ENCODE measurements at places on chromosomes 16 and 17.

GRCh38 chr17:39212841-39213480 is 12.8 kb downstream of the STAC2 start:
- no peak for DNase-seq

DNA sequence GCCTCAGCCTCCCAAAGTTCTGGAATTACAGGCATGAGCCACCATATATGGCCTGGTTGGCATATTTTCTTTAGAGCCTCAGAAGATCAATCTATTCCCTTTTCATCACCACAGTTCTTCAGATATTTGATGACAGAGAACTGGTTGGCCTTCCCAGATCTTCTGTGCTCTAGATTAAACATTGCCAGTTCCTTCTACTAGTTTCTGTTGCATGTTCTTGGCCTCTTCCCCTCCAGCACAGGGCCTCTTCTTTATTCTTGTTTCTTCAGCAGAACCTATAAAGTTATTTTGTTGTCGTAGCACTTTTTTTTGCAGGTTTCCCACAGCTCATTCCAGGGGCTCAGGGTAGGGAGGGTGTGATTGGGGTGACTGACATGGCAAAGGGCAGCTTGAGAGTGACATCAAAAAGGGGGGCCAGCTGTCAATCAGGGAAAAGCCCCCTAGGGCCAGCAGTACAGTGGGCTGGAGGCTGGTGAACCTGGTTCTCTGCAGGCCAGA is 9.3 kb downstream of the CHD9 start:
- peak; percentile 40 for DNase-seq

GRCh38 chr16:11089504-11090124 is 145.2 kb downstream of the CLEC16A start:
- no peak for DNase-seq

- no peak for DNase-seq
Measured at GRCh38 chr17:78010759-78011158, 52.3 kb downstream of the TNRC6C start.

DNA sequence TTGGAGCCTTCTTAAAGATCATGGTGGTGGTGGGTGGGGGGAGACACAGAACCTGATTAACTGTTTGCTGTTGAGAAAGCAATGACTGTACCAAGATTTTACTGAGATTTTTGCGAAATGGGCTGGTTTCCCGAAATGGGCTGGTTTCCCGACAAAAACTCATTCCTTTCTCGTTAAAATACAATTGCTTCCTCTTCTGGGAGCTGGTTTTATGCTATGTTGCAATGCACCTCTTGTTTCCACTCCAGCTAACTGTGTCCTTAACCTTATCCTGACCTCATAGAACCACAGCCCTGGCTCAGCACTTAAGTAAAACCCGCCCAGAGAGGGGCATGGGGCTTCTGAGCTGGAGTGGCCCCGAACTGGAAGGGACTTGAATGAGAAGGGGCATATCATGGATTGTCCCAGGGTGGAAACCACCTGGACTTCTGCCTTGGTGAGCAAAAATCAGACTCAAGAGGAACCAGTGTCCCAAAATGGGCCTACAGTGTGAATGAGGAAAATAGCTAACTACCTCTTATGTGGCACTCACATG is 20.9 kb downstream of the FAM20A start:
- DNase-seq, result no peak

DNA sequence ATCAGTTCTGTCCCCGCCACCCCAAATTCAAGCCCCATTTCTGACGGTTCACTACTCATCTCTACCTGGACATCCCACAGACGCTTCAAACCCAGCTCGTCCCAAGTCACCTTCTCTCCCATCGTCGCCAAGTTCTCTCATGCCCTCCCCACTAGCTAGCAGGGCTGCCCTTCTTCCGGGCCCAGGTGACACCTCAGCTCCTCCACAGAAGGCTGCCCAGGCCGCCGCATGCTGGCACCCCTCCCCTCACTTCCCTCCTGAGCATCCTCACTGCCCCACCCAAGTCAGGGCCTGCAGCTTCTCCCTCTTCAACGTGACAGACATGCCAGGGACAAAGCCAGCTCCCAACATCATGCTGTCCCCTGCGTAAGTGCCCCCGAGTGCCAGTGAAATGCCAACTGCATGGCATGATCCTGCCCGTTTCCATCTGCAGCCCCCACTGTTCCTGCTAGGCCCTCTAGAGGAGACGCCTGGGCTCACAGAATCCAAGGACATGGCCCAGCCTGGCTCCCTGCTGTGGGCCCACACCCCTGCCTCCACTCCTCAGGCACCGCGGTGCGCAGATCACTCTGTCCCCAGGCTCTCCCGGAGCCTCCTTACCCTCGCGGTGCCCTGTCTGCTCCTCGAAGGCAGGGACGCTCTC is 5.9 kb downstream of the CYB561 start:
- no peak for DNase-seq

- DNase-seq, result no peak
Measured at GRCh38 chr17:9647014-9647413, 1.7 kb downstream of the USP43 start.

GRCh38 chr16:24336491-24336890 is 80.4 kb downstream of the CACNG3 start:
- DNase-seq, result no peak

GRCh38 chr16:70250748-70251628 is 752 bp downstream of the EXOSC6 start:
- DNase-seq, result peak; percentile 70

- peak; percentile 70 for DNase-seq
Measured at GRCh38 chr17:61002316-61002736, 324.7 kb downstream of the BCAS3 start.

DNA sequence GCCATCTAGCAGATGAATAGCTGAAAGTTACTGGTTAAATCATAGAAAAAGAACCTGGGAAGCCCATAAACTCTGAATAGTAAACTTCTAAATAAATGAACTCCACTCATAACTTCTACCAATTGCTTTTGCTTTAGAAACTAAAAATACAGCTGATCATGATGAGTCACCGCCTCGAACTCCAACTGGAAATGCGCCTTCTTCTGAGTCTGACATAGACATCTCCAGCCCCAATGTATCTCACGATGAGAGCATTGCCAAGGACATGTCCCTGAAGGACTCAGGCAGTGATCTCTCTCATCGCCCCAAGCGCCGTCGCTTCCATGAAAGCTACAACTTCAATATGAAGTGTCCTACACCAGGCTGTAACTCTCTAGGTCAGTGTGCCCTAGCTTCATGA is 9.7 kb downstream of the KAT7 start:
- DNase-seq, result no peak

DNA sequence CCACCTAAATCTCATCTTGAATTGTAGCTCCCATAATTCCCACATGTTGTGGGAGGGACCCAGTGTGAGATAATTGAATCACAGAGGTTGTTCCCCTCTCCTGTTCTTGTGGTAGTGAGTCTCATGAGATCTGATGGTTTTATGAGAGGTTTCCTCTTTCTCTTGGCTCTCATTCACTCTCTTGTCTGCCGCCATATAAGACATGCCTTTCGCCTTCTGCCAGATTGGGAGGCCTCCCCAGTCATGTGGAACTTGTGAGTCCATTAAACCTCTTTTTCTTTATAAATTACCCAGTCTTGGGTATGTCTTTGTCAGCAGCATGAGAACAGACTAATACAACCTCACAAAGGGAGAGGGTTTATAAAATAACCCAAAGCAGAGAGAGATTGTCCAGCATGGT is 367.4 kb downstream of the SNX29 start:
- DNase-seq, result no peak

DNA sequence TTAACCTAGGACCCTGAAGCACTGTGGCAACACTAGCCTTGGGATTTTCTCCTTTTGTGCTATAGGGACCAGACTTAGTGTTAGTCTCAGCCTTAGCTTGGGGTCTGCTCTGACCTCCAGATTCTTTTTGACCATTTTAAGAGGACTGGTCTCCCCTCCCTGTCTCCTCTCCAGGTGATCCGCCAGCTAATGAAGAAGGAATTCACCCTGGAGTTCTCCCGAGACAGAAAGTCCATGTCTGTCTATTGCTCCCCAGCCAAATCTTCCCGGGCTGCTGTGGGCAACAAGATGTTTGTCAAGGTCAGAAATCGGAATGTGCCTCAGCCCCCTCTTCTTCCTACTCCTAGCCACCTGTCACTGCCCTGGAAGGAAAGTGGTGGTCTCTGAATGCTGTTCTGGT is 19.5 kb downstream of the ATP2A1 start:
- DNase-seq, result no peak

GRCh38 chr17:36978810-36979564 is 30.2 kb downstream of the AATF start:
- DNase-seq, result peak; percentile 52

DNA sequence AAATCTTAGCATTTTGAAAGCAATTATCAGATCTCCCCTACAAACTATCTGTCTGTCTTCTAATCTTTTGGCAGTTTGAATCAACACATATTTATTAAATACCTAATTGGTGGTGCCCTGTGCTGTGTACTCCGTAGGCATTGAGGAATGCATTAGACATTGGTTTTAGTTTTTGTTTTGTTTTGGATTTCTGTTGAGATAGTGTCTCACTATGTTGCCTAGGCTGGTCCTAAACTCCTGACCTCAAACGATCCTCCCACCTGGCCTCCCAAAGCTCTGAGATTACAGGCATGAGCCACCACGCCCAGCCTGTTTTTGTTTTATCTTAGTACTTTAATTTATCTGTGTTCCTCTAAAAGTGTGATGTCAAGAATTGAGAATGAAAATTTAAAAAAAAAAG is 124.8 kb upstream of the RBL2 start:
- no peak for DNase-seq

GRCh38 chr16:85502357-85502756 is 110.8 kb upstream of the GSE1 start:
- no peak for DNase-seq

DNA sequence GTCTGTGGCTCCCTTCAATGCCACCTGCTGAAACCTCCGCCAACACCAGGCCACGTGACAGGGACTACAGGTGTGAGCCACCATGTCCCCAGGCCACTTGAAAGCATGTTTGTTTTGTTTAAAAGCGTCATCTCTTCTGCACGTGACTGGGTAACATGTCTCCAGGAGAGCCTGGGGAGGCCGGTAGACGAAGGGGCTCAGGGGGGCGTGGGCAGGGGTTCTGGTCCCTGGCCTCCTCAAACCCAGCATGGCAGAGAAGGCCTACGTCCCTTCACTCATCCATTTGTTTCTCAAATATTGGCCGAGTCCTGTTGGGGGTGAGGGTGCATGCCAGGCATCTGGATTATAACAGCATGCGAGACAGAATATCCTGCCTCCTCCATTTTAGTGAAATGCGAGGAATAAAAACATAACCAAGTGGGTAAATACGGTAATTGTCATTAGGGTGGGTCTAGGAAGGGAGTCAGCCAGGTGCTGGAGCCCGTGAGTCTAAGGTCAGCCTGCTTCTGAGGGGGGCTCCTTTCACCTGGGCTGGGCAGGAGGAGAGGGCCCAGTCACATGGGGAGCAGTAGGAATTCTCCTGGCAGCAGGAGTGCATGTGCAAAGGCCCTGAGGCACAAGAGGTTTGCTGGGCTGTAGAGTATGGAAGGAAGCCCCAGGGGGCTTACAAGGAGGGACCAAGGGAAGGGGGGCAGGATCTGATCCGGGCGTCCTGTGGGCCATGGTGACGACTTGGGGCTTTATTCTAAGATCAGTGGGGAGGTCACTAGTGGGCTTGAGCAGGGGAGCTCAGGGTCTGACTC is 26.8 kb upstream of the CIBAR2 start:
- DNase-seq, result peak; percentile 37

DNA sequence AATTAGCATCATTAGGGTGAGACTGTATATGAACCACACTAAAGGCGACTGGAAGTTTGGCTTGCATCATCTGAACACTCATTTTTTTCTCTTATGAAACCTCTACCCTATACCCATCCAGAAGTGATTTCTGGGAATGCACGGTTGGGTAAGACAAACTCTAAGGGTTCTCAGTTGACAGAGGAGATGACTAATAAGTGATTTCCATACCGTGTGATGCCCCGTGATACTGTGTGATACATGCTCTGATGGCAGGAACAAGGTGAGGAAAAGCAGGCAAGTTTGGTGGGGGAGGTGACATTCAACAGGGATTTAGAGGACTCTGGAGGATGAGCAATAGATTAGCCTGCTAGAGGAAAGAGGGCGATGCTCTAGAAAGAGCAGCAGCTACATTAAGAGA is 156.4 kb upstream of the CCL2 start:
- DNase-seq, result no peak

DNA sequence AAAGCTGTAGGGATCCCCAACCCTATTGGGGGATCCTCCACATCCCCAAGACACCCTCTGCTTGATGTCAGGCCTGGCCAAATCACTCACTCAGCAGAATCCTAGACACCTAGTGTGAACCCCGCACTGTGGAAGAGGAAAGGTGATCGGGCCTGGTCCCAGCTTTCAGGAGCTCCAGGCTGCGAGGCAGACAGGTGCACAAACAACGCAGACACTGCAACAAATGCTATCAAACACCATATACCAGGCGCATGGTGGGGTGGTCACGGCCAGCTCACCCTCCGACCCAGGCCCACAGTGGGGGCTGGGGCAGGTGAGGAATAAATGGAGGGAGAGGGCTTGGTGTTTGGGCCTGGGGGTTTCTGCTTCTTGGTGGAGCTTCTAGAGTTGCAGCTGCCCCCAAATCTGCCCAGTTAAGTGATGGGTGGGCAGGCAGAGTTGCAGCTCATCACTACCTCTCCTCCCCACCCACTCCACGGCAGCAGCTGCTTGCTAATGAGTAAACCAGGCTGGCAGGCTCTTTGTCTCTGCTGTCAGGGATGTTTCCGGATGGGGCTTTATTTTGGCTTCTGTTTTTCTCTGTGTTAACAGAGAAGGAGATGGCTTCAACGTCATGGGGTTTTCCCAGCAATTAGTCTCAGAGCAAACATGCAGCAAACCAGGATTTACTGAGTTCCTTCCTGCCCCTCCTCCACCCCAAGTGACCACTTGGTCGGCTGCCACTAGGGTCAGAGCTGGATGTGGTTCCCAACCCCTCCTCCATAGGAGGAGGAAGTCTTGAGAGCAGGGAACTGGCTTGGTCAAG is 46.6 kb downstream of the PECAM1 start:
- no peak for DNase-seq

DNA sequence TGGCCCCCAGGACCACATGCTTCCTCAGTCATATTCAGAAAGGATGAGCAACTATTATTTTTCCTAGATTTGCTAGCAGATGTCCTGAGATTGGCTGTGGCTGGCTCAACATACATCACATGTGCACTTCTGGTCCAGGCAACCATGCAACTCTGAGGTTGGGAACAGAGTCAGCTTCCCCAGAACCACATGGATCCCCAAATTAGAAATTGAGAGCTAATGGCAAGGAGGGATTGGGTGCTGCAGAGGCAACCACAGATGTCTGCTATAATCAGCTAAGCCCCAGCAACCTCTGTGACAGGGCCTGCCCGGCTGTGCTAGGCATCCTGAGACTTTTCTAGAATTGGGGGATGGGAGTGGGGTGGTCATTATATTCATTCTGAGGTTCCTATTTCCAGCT is 33.8 kb upstream of the CLEC18A start:
- DNase-seq, result no peak

DNA sequence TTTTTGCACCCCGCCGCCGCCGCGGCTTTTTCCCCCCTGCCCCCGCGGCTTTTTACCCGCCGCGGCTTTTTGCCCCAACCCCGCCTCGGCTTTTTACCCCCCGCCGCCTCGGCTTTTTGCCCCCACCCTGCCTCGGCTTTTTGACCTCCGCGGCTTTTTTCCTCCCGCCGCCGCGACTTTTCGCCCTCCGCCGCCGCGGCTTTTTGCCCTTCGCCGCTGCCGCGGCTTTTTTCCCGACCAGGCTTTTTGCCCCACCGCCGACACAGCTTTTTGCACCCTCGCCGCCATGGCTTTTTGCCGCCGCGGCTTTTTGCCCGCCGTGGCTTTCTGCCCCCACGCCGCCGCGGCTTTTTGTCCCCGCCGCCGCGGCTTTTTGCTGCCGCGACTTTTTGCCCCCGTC is 137.0 kb upstream of the TP53TG3D start:
- no peak for DNase-seq

GRCh38 chr17:14330492-14330962 is 29.6 kb downstream of the HS3ST3B1 start:
- no peak for DNase-seq

Data from Karpas-422 (cell line).